ENCODE measurements at places on chromosomes 12 and 14.

- DNase-seq: no peak
These were observed 64.8 kb downstream of the PTHLH start for GRCh38 chr12:27907766-27908165.

DNA sequence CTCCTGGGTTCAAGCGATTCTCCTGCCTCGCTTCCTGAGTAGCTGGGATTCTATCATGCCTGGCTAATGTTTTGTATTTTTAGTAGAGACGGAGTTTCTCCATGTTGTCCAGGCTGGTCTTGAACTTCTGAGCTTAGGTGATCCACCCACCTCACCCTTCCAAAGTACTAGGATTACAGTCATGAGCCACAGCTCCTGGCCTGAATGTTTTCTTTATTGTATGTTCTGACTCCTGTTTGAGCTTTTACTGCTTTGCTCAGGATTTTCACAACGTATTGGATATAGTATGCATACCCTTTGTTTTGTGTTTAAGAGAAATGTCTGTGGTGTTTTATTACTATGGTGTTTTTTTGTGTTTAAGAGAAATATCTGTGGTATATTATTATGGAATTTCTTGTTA, 37.2 kb downstream of the ATF7IP start:
- DNase-seq: no peak

DNA sequence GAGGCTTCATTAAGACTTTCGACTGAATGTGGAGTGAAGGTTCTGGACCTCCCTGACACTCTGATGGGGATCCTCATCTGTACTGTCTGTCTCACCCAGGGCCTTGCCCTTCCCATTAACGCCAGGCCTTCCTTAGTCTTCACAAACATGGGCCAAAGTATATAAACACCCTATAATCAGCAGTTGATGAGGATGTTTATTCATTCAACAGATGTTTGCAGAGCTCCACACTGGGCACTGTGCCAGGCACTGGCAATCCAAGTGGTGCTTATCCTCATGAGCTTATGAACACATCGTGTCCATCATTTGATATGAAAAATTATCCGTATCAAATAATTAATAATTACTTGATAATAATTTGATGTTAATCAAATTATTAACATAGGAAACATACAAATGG, 454.4 kb downstream of the FUT8 start:
- no peak for DNase-seq

GRCh38 chr14:58647777-58648176, 10.0 kb downstream of the DACT1 start:
- no peak for DNase-seq

GRCh38 chr14:85991156-85991555, 461.2 kb downstream of the FLRT2 start:
- no peak for DNase-seq

GRCh38 chr14:24430143-24430681, 458 bp downstream of the KHNYN start:
- peak; percentile 57 for DNase-seq

DNA sequence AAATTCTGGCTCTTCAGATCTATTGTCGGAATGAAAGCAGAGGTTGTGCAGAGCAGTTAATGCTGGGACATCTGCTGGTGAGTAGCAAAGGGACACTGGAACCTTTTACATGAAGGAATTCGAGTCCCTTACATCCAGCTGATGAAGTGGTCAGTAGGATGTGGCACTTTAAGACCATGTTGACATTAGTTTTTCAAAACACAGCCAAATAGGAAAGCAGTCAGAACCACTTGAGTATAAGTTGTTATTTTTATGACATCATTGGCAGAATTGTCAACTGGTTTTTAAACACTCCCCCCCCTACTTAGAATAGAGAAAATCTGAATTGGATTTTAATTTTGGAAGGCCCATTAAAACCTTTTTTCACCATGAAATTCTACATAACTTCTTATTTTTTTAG, 46.8 kb upstream of the AMN start:
- DNase-seq: no peak

DNA sequence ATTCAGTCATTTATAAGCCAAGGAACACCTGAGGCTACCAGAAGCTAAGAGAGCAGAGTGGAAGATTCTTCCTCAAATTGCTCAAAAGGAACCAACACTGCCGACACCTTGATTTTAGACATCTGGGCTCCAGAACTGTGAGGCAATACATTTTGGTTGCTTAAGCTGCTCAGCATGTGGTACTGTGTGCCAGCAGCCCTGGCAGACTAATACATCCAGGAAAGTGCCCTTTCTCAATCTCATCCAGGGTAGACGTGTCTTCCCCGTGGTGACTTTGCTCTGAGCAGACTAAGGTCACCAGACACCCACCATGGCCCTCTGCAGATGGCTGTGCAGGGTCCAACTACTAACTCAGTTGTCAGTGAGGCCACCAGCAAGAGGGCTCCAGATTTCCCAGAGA, 122.8 kb downstream of the VRK1 start:
- DNase-seq: no peak

Measured in stimulated activated CD4-positive, alpha-beta T cell treated with anti-CD3 and anti-CD28 coated beads, Interleukin-4, amount 100 ng/mL, for 48 hours (primary cell).